NCI-H1930 (cell line): ENCODE measurements at places on chromosomes 2 and 18.

GRCh38 chr2:239881561-239882320 is 143.4 kb downstream of the NDUFA10 start:
- DNase-seq = no peak

- DNase-seq = no peak
Measured at GRCh38 chr2:182587831-182588230, 128.2 kb upstream of the DNAJC10 start.

DNA sequence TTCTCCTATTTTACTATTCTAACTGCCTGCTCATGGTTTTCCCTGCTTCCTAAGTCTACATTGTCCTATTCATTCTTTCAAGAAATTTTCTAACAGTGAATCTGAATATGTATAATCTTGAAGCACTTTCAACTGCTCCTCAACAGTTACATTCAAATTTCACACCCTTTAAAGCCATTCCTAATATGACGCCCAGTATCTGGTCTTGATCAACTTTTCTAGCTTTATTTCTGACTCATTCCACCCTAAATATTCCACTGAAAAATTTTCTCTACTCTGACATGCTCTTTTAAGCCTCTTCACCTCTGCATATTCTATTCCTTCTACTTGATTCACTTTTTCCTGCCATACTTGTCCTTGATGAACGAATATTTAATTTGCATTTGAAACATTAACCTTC is 1893.9 kb upstream of the PIK3C3 start:
- DNase-seq = no peak

DNA sequence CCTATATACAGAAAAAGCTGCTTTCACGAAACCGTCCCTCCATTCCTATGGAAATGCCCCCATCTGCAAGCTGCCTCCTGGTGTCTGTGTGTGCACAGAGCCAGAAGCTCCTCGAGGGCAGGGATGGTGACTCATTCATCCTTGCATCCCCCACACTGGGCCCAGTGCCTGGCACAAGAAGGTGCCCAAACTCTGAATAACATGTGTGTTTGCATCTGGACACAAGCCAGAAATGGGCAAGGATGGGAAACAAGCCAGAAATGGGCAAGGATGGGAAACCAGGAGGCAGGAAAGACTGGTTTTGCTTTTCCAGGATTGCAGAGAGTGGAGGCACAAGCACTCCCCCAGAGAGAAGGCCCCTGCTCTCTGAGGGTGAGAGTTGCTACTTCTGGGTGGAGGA is 313.9 kb downstream of the CELF4 start:
- no peak for DNase-seq

- no peak for DNase-seq
Measured at GRCh38 chr2:8551622-8552074, 130.2 kb upstream of the ID2 start.
